ENCODE measurements at places on chromosomes 6 and 20. TPM values are rescaled to one million over a fixed set of nuclear protein-coding genes. Genes with fewer than 3 reads are reported as not detected.

- no peak overlapping the region for H3K4me3 ChIP-seq
- H3K4me1 ChIP-seq: peaks cover 20% of the 10 kb centered on the region
- DNase-seq: no peak
- peaks cover 2% of the 10 kb centered on the region for H3K36me3 ChIP-seq
- peaks cover 51% of the 10 kb centered on the region for H3K27me3 ChIP-seq
These were observed 5.5 kb downstream of the PRRT1 start for GRCh38 chr6:32146287-32146686.

DNA sequence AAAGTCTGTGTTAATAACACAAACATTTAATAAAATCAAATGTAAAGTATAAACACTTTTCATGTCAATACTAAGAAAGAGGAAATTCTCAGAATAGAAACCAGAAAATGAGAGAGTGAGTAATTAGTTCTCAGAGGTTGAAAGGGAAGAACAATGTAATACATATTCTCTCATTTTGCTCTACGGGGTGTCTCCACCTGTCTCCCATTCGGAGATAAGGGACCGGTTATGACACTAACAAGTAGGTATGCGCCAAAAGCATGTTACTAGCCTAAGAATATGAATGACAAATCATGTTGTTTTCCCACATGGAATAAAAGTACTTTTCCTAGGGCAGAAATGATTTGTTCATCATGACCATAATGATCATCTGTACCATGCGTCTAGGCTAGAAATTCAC lies 35.6 kb upstream of the PRELID3B start:
- H3K27ac ChIP-seq: no peak overlapping the region
- peaks cover 24% of the 10 kb centered on the region for H3K4me1 ChIP-seq
- H3K27me3 ChIP-seq: peaks cover 22% of the 10 kb centered on the region
- H3K36me3 ChIP-seq: no peaks in the 10 kb centered on the region
- H3K4me3 ChIP-seq: no peak overlapping the region

DNA sequence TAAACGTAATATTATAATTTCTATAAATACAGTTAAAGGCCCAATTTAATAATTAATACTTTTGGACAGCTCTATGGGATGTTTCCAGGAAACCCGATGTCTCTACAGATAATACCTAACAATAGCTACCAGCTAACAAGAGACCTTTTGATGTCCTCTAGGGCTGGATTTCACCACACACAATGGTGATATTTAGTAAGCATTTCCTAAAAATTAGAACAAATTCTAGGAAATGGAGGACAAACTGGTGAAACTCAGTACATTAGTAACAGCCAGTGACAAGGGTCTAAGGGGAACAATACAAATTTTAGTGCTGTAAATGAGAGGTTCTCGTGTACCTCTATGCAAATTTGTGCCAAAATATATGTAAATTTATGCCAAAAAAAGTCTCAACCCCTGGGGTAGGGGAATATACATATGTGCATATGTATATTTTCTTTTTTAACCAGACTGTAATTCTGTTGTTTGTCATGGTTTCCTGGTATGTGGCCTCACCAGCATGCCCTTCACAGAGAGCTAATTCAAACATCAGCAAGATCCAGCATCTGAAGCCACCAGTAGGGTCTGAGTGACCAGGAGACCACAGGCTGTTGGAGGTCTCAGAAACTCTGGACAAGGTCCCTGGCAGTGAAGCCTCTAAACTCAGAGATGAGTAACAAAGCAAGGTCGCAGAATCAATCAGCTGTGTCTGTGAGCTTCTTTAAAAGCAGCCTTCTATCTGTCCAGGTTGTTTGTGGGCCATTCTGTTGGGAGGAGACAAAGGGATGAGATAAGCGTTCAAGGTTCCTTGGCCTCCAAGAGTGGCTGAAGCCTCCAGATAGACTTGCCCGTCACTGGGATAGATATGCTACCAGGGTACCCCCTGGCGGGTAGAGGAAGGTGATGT lies 235.1 kb upstream of the RREB1 start:
- peaks cover 6% of the 10 kb centered on the region for H3K27me3 ChIP-seq
- H3K27ac ChIP-seq: no peak overlapping the region
- no peak overlapping the region for H3K4me3 ChIP-seq

DNA sequence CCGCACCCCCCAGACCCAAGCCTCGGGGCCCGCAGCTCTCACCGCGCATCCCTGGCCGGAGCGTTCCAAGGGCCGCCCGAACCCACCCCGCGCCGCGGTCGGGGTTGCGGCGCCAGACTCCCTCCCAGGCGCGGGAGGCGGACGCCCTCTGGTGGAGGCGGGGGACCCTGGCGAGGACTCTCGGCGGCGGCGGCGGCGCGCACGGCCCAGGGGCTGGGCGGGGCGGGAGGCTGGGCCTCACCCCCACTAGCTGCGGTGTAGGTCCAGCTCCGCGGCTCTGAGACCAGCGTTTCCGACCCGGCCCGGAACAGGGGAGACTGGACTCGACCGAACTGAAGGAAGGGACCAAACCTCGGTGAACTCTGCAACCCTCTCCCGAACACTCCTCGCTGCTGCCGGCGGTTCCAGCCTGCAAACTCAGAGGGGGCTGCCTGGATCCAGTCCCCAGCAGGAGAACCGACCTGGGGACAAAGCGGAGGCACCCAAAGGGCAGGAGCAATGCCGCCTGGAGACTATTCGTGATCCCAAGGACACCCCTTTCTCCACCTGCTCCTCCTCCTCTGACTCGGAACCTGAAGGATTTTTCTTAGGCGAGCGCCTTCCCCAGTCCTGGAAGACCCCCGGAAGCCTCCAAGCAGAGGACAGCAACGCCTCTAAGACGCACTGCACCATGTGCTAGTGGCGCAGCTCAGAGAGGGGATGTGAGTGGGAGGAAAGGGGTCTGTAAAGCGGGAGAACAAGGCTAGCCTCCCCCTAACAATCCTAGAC lies 859 bp upstream of the TOMM6 start:
- H3K4me1 ChIP-seq: peaks cover 13% of the 10 kb centered on the region
- peak; percentile 88 for DNase-seq
- H3K4me3 ChIP-seq: peak overlapping the region; percentile 97
- H3K36me3 ChIP-seq: peaks cover 23% of the 10 kb centered on the region

DNA sequence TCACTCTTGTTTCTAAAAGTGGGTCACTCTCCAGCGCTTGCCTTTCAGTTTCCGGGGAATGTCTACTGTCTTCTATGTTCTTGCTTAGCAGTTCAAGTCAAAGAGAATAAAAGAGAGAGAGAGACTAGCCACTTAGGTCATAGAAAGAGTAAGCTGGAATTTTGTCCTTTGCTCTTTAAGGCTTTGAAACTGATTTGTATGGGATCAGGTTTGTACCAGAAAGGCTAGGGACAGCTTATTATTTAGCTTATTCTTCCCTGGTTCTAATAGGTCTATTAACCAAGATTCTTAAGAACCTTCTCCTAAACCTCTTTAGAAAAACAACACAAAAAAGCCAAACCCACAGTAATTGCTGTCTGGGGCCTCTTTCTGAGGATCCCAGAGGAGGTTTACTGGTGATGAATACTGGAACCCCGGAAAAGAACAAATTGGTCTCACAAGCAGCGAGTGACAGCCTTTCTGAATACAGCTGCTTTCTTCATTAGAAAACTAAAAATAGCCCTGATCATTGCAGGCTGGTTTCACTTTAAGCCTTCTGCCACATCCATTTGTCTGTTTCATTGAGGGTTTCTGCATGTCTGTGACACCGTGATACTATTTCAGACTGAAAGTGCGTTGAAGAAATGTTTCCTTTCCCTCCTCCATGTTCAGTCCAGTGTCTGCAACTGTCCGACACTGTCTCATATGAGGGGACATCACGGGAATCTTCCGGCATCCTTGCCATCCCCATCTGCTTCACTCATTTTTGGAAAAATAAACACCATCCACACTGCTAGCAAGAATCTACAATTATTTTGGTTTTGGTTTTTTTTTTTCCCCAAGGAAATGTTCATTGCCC lies 75.1 kb upstream of the ATXN1 start:
- H3K27ac ChIP-seq: peak overlapping the region; percentile 16
- H3K4me1 ChIP-seq: peaks cover 22% of the 10 kb centered on the region
- peak overlapping the region; percentile 40 for H3K4me3 ChIP-seq
- no peak for DNase-seq
- peaks cover 7% of the 10 kb centered on the region for H3K27me3 ChIP-seq
- H3K36me3 ChIP-seq: no peaks in the 10 kb centered on the region

The C6orf58 gene
- not detected for total RNA-seq

The DAAM2 gene
- total RNA-seq: not detected

The KLC4 gene
- 12.7 TPM for total RNA-seq

The HFE gene
- total RNA-seq: 3.5 TPM

The TRIM31 gene
- not detected for total RNA-seq

The SEL1L2 gene
- not detected for total RNA-seq

Measured in activated CD4-positive, alpha-beta T cell treated with anti-CD3 and anti-CD28 coated beads, Interleukin-2, amount 10 ng/mL, durations not matched to agents 7 days and 5 days (primary cell).